ENCODE measurements at places on chromosomes 1 and 21.
A peak's percentile ranks its signal among the peaks of the same experiment; 100 is the strongest.

DNA sequence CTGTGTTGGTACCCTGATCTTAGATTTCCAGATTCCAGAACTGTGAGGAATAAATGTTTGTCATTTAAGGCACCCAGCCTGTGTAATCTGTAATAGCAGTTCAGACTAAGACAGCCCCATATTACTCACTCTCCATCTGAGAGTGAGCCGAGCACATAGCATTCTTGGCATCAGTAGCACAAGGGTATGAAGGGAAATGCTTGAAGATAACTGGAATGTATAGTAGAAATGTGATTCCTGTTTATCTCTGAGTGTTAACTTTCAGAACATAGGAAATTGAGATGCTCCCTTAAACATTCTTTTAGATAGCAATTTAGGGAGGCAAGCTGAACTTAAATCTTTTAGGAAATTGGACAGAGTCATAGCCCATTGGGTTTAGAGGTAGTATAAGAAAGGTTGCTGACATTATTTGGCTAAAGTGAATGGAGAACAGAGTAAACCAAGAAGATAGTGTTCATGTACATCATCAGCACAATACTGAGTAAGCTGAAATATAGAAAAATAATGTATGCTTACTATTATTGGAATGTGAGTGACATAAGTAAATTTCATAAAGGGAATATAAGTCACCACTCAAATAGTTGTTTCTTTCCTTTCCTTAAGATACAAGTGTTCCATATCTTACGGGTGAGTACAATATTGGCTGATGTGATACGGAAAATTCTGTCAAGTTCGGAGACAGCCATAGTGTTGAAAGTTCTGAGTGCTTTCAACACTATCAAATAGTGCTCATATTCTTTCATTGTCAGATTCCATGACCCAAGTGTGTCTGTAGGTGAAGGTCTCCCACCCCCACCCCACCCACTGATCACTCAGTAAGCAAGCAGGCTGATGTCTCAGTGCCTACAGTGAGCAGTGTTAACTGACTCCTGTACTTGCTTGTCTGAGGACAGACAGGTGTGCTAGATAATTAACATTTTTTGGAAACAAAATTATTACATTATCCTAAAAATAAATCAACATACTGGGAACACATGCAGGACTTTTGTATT, 73.7 kb downstream of the LRRC8D start:
- DNase-seq, result no peak

GRCh38 chr1:77068013-77068412, 151.2 kb downstream of the PIGK start:
- peak; percentile 41 for DNase-seq

DNA sequence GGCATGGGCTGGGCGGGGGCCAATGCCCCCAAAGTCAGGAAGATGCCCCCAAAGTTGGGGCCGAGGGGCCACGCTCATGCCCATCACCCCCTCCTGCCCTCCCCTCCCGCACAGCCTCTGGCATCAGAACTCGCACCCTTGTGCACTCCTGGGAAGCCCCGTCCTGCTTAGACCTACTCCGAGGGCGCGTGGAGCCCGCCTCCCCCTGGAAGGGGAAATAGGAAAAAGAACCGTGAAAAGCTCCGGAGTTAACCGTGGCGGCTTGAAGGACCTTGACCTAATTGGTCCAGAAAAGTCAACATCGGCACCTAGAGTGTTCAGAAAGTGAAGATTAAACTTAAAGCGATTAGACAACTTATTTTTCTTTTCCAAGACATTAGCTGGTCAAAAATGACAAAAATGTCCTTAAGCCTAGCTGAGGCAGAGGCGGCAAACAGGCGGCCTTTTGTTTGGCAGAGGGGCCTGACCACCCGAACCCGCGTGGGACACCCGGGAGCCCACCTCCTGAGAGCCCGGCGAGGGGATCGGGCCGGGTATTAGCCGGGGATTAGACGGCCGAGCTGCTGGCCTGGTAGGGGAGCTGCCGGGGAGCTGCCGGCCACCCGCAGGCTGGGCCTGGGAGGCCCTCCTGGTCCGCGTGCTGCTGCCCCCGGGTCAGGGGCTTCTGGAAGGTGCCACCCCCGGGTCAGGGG, 65.5 kb downstream of the PRDM16 start:
- peak; percentile 78 for DNase-seq

GRCh38 chr1:180951186-180951745, 38.6 kb downstream of the KIAA1614 start:
- no peak for DNase-seq

GRCh38 chr1:17883136-17883535, 128.0 kb downstream of the ACTL8 start:
- DNase-seq, result no peak

- DNase-seq, result no peak
Measured at GRCh38 chr1:118716775-118717174, 271.4 kb downstream of the TBX15 start.

GRCh38 chr1:77538956-77539518, 143.4 kb downstream of the ZZZ3 start:
- DNase-seq, result no peak

DNA sequence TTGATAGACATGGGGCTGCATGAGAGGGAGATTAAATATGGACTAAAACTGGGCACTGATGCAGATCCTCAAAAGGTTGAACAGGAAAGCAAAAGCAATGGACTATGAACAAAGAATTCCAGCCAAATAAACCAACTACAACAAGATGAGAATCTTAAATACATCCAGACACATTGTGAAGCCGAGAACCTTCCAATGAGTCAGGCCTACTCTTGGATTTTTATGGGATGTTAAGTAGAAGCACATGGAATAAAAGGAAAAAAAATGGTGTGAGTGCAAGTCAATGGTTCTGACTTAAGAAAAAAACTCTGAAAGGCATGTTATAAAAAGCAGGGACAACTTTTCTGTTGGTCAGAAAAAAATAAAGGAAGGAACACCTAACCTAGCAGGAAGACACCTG, 227.2 kb downstream of the DPYD start:
- no peak for DNase-seq

GRCh38 chr1:228246216-228246900, 38.5 kb downstream of the OBSCN start:
- no peak for DNase-seq
